ENCODE measurements at places on chromosomes 13 and 19. TPM values are rescaled to one million over a fixed set of nuclear protein-coding genes. Genes with fewer than 3 reads are reported as not detected.

Gene RYR1
- total RNA-seq = 3.5 TPM

Gene MCEMP1
- total RNA-seq = not detected

Gene FPR2
- total RNA-seq = not detected

DNA sequence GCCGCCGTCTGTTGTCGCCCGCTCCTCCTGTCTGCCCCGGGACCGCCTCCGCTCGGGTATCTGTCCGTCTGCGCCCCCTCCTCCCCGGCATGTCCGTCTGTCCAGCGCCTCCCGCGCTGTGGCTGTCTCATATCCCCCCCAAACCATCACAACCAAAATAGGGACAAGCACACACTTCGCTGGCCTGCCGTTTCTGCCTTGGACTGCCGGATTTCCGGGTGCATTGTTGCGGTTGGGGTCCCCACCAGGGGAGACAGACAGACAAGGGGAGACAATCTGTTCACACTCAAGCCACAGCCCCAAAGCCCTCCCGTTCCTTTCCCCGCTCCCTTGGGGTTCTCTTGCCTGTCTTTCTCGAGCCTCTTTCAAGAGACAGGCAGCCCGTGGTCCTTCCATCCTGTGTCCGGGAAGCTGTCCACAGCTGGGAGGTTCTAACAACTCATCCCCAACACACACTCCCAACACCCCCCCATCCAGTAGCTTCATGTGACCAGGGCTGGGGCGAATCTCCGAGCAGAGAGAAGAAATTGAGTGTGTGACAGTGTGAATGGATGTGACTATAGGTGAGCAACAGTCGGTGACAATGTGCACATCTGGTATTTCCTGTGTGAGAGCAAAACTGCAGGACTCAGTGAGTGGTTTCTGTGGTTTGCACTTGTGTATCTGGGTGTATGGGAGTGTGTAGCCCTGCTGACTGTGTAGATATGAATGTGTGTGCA is 16.5 kb upstream of the FOSB start:
- H3K27me3 ChIP-seq = peaks cover 25% of the 10 kb centered on the region
- DNase-seq = peak; percentile 65
- H3K4me1 ChIP-seq = peaks cover 44% of the 10 kb centered on the region
- peaks cover 4% of the 10 kb centered on the region for H3K36me3 ChIP-seq
- peak overlapping the region; percentile 92 for H3K4me3 ChIP-seq

GRCh38 chr19:2212861-2213711 is 23.0 kb downstream of the PLEKHJ1 start:
- no peak overlapping the region for H3K27ac ChIP-seq
- no peak overlapping the region for H3K4me3 ChIP-seq
- H3K27me3 ChIP-seq = no peaks in the 10 kb centered on the region
- H3K4me1 ChIP-seq = peaks cover 3% of the 10 kb centered on the region

GRCh38 chr13:48488995-48489394 is 43.9 kb downstream of the RCBTB2 start:
- DNase-seq = no peak
- no peak overlapping the region for H3K4me3 ChIP-seq
- peak overlapping the region; percentile 66 for H3K27ac ChIP-seq
- H3K36me3 ChIP-seq = peaks cover 54% of the 10 kb centered on the region
- no peaks in the 10 kb centered on the region for H3K27me3 ChIP-seq

DNA sequence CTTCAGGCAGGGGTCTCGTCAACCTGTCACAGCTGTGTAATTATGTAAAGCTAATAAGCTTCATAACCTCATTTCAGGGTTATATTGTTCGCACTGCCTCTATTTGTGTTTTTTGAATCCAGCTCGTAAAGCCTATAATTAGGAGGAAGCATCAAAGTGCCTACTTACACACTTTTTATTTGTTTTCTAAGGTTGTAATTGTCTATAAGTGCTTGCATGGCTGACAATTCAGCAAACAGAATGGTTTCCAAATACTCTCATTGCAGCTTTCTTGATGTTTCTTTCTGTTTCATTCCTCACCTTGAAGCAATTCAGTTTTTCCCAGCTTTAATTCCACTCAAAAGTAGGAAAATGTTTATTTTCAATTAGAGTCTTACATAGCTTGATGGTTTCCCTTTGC is 336.3 kb downstream of the HS6ST3 start:
- no peaks in the 10 kb centered on the region for H3K36me3 ChIP-seq
- H3K4me3 ChIP-seq = no peak overlapping the region
- H3K4me1 ChIP-seq = no peaks in the 10 kb centered on the region
- no peak overlapping the region for H3K27ac ChIP-seq

GRCh38 chr19:54661846-54662481 is 821 bp upstream of the LILRB4 start:
- no peak overlapping the region for H3K4me3 ChIP-seq
- no peak overlapping the region for H3K27ac ChIP-seq
- H3K4me1 ChIP-seq = no peaks in the 10 kb centered on the region

GRCh38 chr13:46039411-46040182 is 12.9 kb downstream of the ZC3H13 start:
- no peak for DNase-seq
- no peak overlapping the region for H3K27ac ChIP-seq
- peaks cover 3% of the 10 kb centered on the region for H3K4me1 ChIP-seq
- H3K36me3 ChIP-seq = peaks cover 38% of the 10 kb centered on the region
- no peaks in the 10 kb centered on the region for H3K27me3 ChIP-seq
- H3K4me3 ChIP-seq = no peak overlapping the region

GRCh38 chr19:36093687-36094086 is 17.3 kb upstream of the OVOL3 start:
- peaks cover 30% of the 10 kb centered on the region for H3K36me3 ChIP-seq
- no peak overlapping the region for H3K4me3 ChIP-seq
- peak overlapping the region; percentile 1 for H3K27ac ChIP-seq
- no peaks in the 10 kb centered on the region for H3K27me3 ChIP-seq

DNA sequence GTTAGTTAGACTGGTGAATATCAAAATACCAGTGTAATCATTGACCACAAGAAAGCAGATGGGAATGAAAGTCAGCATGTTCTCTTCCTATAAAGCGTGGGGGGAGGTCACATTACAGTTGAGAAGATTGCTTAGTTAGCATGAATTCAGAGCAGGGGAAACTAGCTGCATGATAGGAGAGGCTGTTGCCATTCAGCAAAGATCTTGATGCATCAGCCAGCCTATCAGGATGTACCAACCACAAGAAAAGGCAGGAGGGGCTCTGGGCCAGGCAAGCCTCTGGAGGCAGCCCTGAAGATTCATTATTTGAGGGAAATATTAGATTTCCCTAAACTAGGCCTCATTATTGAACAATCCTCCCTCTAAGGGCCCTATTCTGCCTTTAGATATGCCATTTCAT is 5.0 kb upstream of the MTMR6 start:
- no peak overlapping the region for H3K27ac ChIP-seq
- peaks cover 7% of the 10 kb centered on the region for H3K4me1 ChIP-seq
- H3K36me3 ChIP-seq = no peaks in the 10 kb centered on the region
- DNase-seq = no peak

DNA sequence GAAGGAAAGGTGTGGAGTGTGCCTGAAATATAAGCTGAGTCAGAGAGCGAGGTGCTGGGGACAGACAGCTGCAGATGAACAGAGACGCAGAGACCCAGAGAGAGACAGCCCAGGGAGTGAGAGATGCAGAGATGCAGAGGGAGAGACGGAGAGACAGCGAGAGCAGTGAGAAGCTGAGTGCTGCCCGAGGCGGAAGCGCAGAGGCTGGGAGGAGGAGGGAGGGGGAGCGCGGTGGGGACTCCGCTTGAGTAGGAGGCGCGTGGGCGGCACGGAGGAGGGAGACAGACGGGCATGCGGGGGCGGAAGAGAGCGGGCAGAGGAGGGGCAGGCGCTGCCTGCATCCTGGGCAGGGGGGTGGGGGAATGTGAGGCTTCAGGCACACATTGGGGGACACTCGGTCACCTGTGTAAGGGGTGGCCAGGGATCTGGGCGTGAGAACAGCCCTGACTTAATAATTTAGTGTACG is 25.7 kb downstream of the SLC8A2 start:
- no peaks in the 10 kb centered on the region for H3K36me3 ChIP-seq
- H3K4me3 ChIP-seq = peak overlapping the region; percentile 70
- peak; percentile 73 for DNase-seq
- peaks cover 36% of the 10 kb centered on the region for H3K4me1 ChIP-seq
- no peak overlapping the region for H3K27ac ChIP-seq

- no peak for DNase-seq
- no peak overlapping the region for H3K27ac ChIP-seq
- H3K36me3 ChIP-seq = no peaks in the 10 kb centered on the region
Measured at GRCh38 chr19:29420482-29421195, 105.2 kb upstream of the VSTM2B start.

GRCh38 chr13:104650431-104650830 is 1584.2 kb upstream of the SLC10A2 start:
- no peak overlapping the region for H3K27ac ChIP-seq
- no peak for DNase-seq
- no peak overlapping the region for H3K4me3 ChIP-seq
- H3K27me3 ChIP-seq = peaks cover 2% of the 10 kb centered on the region

GRCh38 chr13:99398071-99398470 is 90.9 kb upstream of the GPR183 start:
- peaks cover 8% of the 10 kb centered on the region for H3K36me3 ChIP-seq
- H3K4me1 ChIP-seq = peaks cover 7% of the 10 kb centered on the region
- no peak overlapping the region for H3K4me3 ChIP-seq

DNA sequence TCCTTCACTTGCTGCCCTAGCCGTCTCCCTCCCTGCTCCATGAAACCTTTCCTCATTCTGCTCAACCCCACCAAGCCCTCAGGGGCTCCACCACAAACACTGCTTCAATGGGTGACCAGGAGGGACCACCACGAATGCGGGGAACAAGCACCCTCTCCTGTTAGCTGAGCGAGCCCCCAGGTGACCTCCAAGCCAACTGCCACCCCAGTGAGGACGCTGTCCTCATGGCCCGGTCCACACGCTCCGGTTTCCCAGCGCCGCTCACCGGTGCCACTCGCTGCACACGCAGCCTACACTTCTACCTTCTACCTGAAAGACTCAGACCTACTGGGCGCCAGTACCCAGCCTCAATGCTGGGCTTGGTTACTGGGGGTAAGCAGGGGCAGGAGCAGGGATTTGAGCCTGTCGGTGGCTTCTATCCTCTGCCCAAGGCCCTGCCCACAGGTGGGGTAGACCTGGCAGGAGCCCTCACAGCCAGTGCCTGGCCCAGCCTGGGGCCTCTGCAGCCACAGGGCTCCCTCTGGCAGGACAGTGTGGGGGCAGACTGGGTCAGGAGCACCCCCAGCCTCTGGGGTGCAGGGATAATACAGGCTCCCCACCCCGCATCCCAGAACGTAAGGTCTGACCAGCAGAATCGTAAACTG is 704 bp upstream of the TMEM86B start:
- peaks cover 23% of the 10 kb centered on the region for H3K36me3 ChIP-seq
- peaks cover 3% of the 10 kb centered on the region for H3K4me1 ChIP-seq
- no peak for DNase-seq
- no peak overlapping the region for H3K4me3 ChIP-seq
- no peak overlapping the region for H3K27ac ChIP-seq
- no peaks in the 10 kb centered on the region for H3K27me3 ChIP-seq

- no peaks in the 10 kb centered on the region for H3K36me3 ChIP-seq
- H3K4me1 ChIP-seq = peaks cover 9% of the 10 kb centered on the region
- peak; percentile 73 for DNase-seq
- peaks cover 27% of the 10 kb centered on the region for H3K27me3 ChIP-seq
Measured at GRCh38 chr19:39506944-39507714, 7.8 kb upstream of the SELENOV start.

GRCh38 chr13:113669231-113669754 is 2.3 kb downstream of the GRK1 start:
- peaks cover 4% of the 10 kb centered on the region for H3K4me1 ChIP-seq
- H3K27me3 ChIP-seq = peaks cover 4% of the 10 kb centered on the region
- H3K27ac ChIP-seq = no peak overlapping the region
- DNase-seq = peak; percentile 18

- no peak for DNase-seq
- no peak overlapping the region for H3K4me3 ChIP-seq
- H3K4me1 ChIP-seq = no peaks in the 10 kb centered on the region
- no peaks in the 10 kb centered on the region for H3K27me3 ChIP-seq
- H3K36me3 ChIP-seq = no peaks in the 10 kb centered on the region
Measured at GRCh38 chr13:79909644-79910043, 428.7 kb downstream of the NDFIP2 start.
